Endothelial cell of umbilical vein (primary cell): ENCODE measurements at places on chromosomes 13 and 19. TPM values are rescaled to one million over a fixed set of nuclear protein-coding genes. Genes with fewer than 3 reads are reported as not detected.

ZNF69 gene
- 1.2 and 5.6 TPM in 2 replicates for total RNA-seq

KLK5 gene
- total RNA-seq = not detected in 2 replicates

SGCG gene
- not detected in 2 replicates for total RNA-seq

GAPDHS gene
- not detected in 2 replicates for total RNA-seq

CKM gene
- not detected in 2 replicates for total RNA-seq

ATG4D gene
- total RNA-seq = 19.8 and 21.8 TPM in 2 replicates

KLK15 gene
- not detected in 2 replicates for total RNA-seq

FXYD7 gene
- total RNA-seq = not detected in 2 replicates

TBC1D4 gene
- total RNA-seq = 72.4 and 81.0 TPM in 2 replicates

CGB8 gene
- total RNA-seq = not detected in 2 replicates

ABCA7 gene
- 9.8 and 11.0 TPM in 2 replicates for total RNA-seq

TINCR gene
- not detected in 2 replicates for total RNA-seq

CEACAM4 gene
- total RNA-seq = not detected in 2 replicates

VAV1 gene
- not detected in 2 replicates for total RNA-seq
